CD4-positive, alpha-beta T cell treated with Interleukin-15 for 1 hour (primary cell): ENCODE measurements at places on chromosomes 5 and 9.

DNA sequence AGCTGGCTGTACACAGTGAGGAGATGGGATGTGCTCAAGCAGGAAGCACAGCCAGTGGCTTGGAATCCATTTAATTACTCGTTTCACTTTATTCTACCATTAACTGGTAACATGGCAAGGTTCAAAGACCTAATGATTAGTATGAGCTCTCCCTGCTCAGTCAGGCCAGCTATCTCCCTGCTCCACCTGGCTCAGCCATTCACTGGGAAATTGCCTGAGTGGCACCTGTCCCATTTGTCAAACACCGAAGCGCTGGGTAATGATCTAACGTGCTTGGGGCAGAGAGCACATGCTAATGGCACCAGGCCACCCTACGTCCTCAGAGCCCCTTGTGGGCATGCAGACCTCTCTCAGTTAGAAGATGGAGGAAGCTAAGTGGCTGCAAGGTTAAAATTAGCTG lies 162.2 kb downstream of the TTLL11 start:
- DNase-seq = no peak

- no peak for DNase-seq
These were observed 8.8 kb upstream of the GGTA1 start for GRCh38 chr9:121508415-121508814.

DNA sequence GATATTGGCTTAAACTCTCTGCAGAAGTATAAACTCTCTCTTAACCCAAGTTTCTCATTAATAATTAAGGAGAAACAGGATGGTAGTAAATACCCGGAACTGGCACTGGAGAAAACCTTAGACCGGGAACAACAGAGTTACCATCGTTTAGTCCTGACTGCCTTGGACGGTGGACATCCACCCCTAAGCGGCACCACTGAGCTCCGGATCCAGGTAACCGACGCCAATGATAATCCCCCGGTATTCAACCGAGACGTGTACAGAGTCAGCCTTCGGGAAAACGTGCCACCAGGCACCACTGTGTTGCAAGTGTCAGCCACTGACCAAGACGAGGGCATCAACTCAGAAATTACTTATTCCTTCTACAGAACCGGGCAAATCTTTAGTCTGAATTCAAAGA lies 861 bp downstream of the PCDHGB5 start:
- DNase-seq = no peak

DNA sequence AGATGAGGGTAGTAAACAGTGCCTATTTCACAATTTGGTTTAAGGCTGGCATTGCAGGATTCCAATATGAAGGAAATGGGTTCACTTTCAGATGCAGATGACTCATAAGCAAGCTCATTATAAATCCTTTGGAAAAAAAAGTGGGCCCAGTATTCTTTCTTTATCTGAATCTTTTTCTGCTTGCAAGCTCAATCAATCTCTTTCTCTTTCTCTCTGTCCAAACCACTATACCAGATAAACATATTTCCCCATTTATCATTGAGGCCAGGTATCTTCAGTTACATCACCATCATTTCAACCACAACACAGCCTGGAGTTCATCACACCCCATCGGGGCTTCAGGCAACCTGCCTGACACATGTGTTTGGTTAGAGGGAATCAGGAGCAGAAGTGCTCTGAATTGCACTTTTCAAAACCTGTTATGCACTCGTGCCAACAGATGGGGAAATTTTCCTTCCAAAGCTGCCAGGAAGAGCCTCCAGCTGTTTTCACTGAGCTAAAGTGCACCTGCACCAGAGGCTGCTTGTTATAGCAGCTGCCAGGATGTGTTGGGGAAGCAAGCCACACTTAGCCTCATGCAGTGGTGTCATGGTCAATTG lies 30.0 kb upstream of the MAMDC2 start:
- no peak for DNase-seq

DNA sequence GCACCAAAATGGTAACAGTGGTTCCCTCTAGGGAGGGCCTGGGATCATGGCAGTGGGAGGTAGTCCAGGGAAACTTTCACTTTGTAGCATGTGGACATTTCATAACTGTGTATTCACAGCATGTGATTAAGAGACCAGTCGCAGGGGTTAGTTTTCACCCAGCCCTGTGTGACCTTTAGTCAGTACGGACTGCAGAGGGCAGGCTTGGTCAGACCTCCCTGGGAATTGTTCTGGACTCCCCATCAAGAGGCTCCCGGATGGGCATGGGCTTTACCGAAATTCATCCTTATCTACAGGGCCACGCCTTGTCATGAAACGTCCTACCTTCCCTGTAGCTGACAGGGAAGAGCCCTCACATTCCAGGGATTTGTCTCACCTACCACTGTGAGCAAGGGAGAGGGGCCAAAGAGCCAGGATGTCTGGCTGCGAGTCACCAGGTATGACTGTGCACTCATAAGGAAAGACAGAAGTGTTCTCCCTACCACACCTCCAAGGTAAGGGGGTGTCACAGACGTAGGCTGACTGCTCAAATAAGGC lies 19.9 kb downstream of the GPX3 start:
- no peak for DNase-seq

DNA sequence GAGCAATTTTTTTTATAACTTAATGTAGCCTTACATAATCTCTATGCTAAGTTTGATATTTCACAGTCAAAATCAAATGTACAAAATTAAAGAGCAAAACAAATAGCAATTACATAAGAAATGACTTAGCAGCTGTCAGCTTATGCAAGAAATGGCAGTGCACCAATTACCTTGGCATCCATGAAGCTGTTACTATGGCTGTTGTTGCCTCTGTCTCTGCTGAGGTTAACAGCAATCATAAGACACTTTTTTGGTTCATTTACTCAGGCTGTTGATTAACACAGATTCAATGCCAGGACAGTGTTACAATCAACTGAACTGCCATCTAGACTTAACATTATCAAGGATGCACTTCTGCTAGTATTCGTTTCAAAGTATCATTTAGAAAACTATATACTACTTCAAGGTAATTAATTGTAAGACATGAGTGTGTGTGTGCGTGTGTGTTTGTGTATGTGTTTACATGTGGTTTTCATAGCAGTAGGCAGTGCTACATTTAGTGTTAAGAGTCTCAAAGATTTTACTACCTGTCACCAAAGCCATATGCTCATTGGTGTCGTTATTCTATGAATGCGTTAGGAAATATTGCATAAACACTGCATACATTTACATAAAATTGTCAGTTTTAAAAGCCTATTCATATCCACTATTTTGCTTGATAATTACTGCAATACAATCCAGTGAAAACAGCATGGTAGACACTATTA lies 1084.2 kb upstream of the COX7C start:
- DNase-seq = no peak

DNA sequence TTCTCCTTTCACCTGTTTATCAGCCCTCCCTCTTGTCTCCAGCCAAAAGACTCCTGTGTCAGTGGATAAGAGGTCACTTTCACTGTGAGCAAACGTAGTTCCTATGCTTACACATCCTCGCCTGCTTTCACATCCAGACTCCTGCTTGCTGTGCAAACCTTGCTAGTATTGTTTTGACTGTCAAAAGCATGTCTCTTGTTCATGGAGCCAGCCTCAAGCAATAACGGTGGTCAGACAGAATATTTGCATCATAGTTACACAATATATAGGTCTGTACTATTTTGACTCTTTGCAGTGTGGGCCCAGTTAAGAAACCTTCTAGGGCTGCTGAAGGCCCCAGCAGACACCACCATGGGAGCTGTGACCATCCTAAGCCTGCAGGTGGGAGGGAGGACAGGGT lies 420.0 kb downstream of the SEMA5A start:
- DNase-seq = no peak

DNA sequence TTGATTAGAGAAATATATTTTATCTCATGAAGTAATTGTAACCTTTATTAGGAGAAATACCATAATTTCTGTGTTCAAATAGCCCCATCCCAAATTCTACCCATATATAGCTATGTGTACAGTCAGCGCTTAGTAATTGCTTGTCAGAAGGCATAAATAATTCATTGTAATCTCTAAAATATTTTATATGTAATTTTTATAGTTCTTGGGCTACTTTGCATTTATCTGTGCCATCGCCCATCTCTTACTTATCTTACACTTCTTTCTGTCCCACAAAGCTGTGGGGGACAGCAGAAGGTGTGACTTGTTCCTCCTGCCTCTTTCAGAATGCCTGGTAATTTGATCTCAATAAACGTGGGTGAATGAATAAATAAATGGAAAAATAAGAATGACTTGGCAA lies 5.5 kb downstream of the ADAMTSL1 start:
- DNase-seq = no peak

- DNase-seq = no peak
These were observed 12.6 kb downstream of the IL9 start for GRCh38 chr5:135883026-135883425.

DNA sequence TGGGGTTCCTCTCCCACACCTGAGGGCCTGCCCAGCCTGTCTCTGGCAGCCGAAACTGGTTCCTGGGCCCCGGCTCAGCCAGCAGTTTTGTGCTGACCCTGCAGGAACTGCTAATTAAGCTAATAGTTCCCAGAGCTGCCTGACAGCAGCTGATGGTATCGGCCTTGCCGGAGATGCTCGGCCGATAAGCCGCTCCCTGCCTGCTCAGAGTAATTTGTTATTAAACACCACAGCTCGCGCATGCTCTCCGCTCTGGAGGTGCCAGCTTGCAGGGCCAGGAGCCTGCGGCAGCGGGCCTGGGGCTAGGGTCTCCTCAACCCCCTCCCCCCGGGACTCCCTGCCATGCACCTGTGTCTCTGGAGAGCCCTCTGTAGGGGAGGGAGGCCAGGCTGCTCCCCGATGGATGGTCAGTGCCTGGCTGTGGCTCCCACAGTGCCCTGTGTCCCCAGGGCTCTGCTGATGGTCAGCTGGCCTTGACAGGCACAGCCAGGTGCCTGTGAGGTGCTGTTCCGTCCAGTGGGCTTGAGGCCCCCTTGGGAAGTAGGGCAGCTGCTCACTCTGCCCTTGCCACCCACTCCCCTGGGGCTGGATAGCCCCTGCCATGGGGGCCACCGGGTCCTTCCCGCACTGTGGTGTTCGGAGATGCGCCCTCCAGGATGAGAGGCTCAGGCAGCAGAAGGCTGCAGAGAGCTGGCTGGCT lies 41.7 kb downstream of the RXRA start:
- DNase-seq = no peak

GRCh38 chr9:69971643-69972449 lies 71.8 kb upstream of the MAMDC2 start:
- DNase-seq = peak; percentile 31

DNA sequence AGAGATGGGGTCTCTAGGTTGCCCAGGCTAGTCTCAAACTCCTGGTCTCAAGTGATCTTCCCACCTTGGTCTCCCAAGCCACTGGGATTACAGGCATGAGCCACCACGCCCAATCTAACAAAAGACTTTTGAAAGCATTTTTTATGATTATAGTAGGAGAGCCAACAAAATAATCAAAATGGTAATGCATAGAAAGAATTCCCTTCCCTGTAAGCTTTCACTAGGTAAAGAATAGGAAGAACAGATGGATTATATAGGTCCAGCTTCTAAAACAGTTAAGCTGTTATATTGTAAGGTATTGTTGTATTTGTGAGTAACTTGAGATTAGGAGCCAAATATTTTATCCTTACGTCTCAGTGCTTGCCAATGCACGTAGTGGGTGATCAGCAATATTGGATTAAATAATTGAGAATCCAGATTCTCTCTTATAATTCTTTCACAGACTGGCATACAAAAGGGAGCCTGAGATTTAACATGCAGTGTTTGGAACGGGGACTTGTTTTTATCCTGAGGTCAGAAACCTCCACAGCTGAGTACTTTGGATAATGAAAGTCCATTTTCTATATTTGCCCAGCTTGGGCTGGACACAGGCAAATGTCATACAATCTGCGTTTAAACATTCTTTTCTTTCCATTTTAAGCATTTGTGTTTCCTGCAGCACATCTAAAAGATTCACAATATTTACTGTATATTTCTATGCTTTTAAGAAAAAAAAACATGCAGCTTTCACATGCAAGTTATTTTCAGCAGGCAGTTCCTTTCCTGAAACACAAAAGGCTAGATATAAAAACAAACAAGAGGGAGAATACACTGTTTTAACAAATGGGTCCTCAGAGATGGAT lies 238.4 kb downstream of the ARRDC3 start:
- no peak for DNase-seq

DNA sequence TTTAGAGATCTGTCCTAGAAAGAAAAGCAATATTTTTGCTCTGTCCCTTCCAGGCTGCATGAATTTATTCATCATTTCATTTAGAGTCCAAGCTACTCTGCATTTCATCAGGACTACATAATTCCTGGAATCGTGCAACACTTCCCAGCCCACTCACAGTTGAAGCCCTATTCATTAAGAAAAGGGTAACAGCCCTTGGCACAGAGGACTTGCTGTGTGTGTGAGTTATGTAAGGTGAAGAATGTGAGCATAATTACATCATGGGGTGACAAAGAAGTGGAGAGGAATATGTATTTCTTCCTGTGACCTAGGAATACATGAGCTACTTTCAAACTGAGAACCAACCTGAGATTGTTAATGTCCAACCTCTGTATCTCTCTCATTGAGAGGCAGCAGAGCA lies 317.4 kb downstream of the ARHGEF28 start:
- no peak for DNase-seq

DNA sequence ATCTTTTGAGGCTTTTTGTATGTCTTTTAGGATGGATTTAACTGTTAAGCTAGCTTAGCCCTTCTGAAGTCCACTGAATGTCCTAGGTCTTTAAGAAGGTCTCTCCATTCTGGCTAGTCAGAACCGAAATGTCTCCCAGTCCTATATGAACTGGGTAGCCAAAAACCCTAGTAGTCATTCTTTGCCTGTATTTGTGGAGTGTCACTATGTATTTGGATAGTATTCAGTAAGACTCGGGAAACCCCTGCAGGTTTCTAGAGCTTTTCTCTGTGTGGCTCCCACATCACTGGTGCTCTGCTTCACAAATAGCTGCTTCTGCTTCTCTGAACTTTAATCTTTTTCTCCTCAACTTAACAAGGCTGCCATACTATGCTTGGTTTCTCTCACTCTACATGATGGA lies 68.0 kb downstream of the RIC1 start:
- no peak for DNase-seq

GRCh38 chr9:81377921-81378320 lies 311.4 kb downstream of the TLE1 start:
- no peak for DNase-seq

- DNase-seq = no peak
These were observed 83.3 kb downstream of the ZNF608 start for GRCh38 chr5:124663101-124663506.

GRCh38 chr5:38706376-38706775 lies 139.4 kb upstream of the OSMR start:
- no peak for DNase-seq

- no peak for DNase-seq
These were observed 110.5 kb upstream of the CDKN2B start for GRCh38 chr9:22119522-22120158.
